Kidney (tissue), 22 donors: ENCODE measurements at places on chromosomes 13 and 19. TPM values are rescaled to one million over a fixed set of nuclear protein-coding genes. Genes with fewer than 3 reads are reported as not detected.
A peak's percentile ranks its signal among the peaks of the same experiment; 100 is the strongest.

DNA sequence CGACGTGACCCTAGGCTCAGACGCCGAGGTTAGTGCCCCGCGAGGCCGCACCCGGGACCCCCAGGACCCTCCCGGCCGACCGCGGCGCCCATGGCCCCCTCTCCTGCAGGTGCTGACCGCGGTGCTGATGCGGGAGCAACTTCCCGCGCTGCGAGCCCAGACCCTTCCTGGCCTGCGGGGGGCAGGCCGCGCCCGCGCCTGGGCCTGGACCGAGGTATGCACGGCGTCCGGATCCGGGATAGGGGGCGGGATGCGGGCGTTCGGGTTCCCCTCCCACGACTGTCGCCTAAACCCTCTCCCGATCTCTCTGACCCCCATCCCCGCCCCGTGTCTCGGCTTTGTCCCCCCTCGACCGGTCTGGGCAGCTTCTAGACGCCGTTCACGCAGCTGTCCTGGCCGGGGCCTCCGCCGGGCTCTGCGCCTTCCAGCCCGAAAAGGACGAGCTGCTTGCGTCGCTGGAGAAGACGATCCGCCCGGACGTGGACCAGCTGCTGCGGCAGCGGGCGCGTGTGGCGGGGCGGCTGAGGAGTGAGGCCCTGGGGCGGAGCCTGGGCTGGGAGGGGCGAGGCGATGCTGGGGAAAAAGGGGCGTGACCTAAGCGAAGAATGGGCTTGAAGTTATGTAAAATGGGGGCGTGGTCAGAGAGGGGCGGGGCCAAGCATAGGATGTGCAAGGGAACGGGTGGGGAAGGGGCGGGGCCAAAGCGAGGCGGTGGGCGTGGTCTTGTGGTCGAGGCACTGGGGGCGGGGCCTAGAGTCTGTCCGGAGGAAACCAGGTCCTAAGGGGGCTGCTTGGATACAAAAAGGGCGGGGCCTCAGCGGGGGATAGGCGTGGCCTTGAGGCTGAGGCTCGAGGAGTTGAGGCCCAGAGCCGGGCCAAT, 16.0 kb upstream of the COLGALT1 start:
- no peak overlapping the region for H3K4me3 ChIP-seq
- no peaks in the 10 kb centered on the region for H3K4me1 ChIP-seq
- H3K36me3 ChIP-seq: no peaks in the 10 kb centered on the region
- H3K27ac ChIP-seq: no peak overlapping the region

DNA sequence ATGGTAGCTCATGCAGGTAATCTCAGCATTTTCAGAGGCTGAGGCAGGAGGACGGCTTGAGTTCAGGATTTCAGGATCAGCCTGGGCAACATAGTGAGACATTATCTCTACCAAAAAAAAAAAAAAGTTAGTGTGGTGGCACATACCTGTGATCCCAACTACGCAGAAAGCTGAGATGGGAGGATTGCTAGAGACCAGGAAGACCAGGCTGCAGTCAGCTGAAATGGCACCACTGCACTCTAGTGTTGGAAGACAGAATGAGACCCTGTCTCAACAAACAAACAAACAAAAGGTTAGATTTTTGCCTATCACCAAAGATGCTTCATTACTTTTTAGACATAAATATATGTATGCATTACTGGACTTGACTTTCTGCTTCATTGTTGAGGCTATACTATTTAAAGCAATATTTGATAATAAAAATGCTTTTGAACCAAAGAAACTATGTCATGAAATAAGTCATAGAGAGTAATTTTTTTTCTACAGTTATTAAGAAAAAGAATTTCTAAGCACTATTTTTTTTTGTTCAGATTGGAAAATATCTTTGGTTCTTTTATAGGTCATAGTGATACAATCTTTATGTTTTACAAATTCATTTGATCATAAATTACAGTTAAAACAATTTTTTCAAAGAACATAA, 1180.1 kb upstream of the ATXN8OS start:
- H3K27me3 ChIP-seq: no peaks in the 10 kb centered on the region
- H3K27ac ChIP-seq: no peak overlapping the region
- no peak overlapping the region for H3K4me3 ChIP-seq
- no peaks in the 10 kb centered on the region for H3K4me1 ChIP-seq
- peak; percentile 35 for DNase-seq

GRCh38 chr13:54077569-54077968, 1049.0 kb downstream of the OLFM4 start:
- no peaks in the 10 kb centered on the region for H3K36me3 ChIP-seq
- no peaks in the 10 kb centered on the region for H3K4me1 ChIP-seq
- no peaks in the 10 kb centered on the region for H3K27me3 ChIP-seq
- DNase-seq: no peak

DNA sequence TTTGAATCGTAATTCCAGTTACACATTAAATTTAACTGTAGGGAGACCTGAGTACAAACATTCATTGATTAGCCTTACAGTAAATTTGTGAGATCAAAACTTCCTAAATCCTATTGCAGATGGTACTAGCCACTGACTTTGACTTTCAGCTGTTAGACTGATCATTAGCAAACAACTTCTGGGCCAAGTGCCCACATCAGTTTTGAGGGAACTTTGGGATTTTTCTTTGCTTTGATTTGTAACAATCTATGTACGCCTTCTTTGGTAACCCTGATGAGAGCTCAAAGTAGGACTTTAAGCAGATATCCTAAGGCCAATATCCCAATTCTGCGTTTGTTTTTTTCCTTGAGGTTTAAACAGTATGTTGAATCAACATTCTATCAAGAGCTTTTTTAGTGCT, 131.5 kb downstream of the DLEU7 start:
- H3K4me1 ChIP-seq: no peaks in the 10 kb centered on the region
- no peak for DNase-seq
- no peaks in the 10 kb centered on the region for H3K27me3 ChIP-seq
- no peak overlapping the region for H3K4me3 ChIP-seq
- H3K36me3 ChIP-seq: no peaks in the 10 kb centered on the region

GRCh38 chr13:102325321-102325720, 76.5 kb downstream of the FGF14 start:
- H3K27ac ChIP-seq: no peak overlapping the region
- H3K4me1 ChIP-seq: no peaks in the 10 kb centered on the region
- no peak overlapping the region for H3K4me3 ChIP-seq
- H3K36me3 ChIP-seq: no peaks in the 10 kb centered on the region
- DNase-seq: no peak

BRME1 gene
- 1.8 TPM for total RNA-seq

GRCh38 chr13:77323858-77324257, 3.0 kb downstream of the MYCBP2 start:
- H3K4me1 ChIP-seq: no peaks in the 10 kb centered on the region
- no peaks in the 10 kb centered on the region for H3K36me3 ChIP-seq
- DNase-seq: no peak
- H3K27ac ChIP-seq: no peak overlapping the region

GRCh38 chr19:18122860-18123795, 25.6 kb downstream of the MAST3 start:
- peaks cover 8% of the 10 kb centered on the region for H3K36me3 ChIP-seq
- H3K4me3 ChIP-seq: no peak overlapping the region
- DNase-seq: peak; percentile 60

GRCh38 chr19:18419699-18420460, 682 bp downstream of the SSBP4 start:
- no peaks in the 10 kb centered on the region for H3K36me3 ChIP-seq
- H3K4me3 ChIP-seq: peak overlapping the region; percentile 28
- peaks cover 11% of the 10 kb centered on the region for H3K4me1 ChIP-seq
- no peaks in the 10 kb centered on the region for H3K27me3 ChIP-seq
- peak; percentile 78 for DNase-seq

ZNF432 gene
- 19.5 TPM for total RNA-seq

DNA sequence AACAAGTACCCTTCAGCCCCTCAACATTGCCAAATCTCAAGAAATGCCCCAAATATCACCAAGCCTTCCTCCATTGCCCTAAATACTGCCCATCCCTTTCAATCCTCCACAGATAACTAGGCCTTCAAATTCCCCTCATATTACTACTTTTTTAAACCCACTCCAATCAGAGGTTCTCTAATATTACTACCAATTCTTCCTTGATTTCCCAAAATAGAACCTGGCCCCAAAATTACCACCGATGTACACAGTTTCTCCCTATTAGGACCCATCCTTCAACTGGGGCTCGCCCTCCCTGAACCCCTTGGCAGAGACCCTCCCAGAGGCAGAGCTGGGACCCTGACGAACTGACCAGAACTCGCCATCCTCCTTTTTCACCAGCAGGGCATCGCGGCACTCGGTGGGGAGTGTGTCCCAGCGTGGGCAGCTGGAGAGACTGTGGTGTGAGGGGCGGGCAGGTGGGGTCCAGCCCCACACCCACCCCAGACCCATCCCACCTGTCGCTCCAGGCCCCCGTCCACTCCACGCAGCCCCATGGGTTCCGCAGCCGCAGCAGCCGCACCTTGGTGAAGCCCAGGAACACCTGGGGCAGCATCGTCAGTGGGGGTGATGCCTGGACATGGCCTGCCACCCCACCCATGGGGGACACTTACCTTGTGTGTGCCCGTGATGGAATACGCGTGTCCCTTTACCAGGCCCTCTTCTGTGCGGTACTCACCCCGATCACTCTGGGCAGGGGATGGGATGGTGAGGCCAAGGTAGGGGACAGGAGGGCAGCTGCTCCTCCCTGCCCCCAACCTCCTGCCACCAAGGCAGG, 6.1 kb downstream of the CAPN12 start:
- H3K27ac ChIP-seq: no peak overlapping the region
- H3K36me3 ChIP-seq: no peaks in the 10 kb centered on the region
